ENCODE measurements at places on chromosomes 6 and 20.
A peak's percentile ranks its signal among the peaks of the same experiment; 100 is the strongest.

GRCh38 chr20:56439771-56440291 is 27.8 kb downstream of the CASS4 start:
- DNase-seq: peak; percentile 99

GRCh38 chr20:1813101-1813529 is 82.1 kb upstream of the SIRPA start:
- DNase-seq: peak; percentile 92

DNA sequence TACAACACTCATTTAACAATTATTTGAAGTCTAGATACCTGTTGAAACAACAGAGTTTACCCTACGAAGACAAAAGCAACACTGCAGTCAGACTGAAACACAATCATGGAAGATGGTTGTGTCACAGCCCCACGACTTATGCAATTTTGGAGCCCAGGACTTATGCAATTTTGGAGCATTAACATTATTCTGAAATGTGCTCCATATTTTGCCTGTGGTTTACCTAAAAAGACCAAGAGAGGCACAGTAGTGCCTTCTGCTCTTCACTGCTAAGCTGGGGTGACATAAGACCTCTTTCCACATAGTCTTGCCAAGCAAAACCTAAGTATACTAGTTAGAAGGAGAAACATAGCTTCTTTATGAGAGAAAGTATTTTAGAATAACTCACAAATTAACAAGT is 216.5 kb downstream of the PTPRK start:
- no peak for DNase-seq

- no peak for DNase-seq
These were observed 5.9 kb upstream of the SLCO4A1 start for GRCh38 chr20:62636446-62636845.

GRCh38 chr6:36844232-36845170 is 5.3 kb upstream of the CPNE5 start:
- no peak for DNase-seq

DNA sequence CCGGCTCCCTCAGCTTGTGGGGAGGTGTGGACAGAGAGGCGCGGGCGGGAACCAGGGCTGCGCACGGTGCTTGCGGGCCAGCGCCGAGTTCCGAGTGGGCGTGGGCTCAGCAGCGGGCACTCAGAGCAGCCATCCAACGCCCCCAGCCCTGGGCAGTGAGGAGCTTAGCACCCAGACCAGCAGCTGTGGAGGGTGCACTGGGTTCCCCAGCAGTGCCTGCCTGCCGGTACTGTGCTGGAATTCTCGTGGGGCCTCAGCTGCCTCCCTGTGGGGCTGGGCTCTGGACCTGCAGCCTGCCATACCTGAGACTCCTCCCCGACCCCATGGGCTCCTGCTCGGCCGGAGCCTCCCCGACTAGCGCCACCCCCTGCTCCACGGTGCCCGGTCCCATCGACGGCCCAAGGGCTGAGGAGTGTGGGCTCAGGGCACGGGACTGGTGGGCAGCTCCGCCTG is 92.7 kb downstream of the MANEA start:
- no peak for DNase-seq

GRCh38 chr6:140858381-140858971 is 1274.2 kb upstream of the GJE1 start:
- DNase-seq: no peak

- no peak for DNase-seq
These were observed 19.5 kb upstream of the FAM8A1 start for GRCh38 chr6:17580518-17581048.

DNA sequence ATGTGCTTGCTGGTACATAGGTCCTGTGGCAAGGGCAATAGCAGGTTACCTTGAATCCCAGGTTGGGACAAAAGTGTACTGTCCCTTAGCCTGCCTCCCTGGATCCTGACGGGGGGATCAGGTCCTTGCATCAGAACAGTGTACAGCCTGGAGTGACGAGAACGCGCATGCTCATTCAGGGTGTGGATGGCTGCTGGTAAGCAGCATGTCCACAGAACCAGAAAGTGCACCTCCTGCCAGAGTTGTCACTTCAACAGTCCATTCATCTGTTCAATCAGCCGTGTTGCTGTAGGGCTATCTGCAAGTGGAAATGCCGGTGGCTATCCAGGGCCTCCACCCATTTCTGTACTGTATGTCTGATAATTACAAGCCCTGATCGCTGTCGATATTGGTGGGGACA is 236.3 kb upstream of the SOX4 start:
- no peak for DNase-seq

- DNase-seq: no peak
These were observed 55.1 kb downstream of the JAG1 start for GRCh38 chr20:10618611-10619245.

GRCh38 chr20:38302786-38303185 is 1.2 kb upstream of the BPI start:
- DNase-seq: no peak

- no peak for DNase-seq
These were observed 228.0 kb upstream of the PLN start for GRCh38 chr6:118319894-118320649.
